Activated CD8-positive, alpha-beta memory T cell treated with anti-CD3 and anti-CD28 coated beads for 48 hours (primary cell): ENCODE measurements at places on chromosomes 1 and 21.

GRCh38 chr1:31072304-31072746, 6.8 kb upstream of the PUM1 start:
- DNase-seq: no peak

DNA sequence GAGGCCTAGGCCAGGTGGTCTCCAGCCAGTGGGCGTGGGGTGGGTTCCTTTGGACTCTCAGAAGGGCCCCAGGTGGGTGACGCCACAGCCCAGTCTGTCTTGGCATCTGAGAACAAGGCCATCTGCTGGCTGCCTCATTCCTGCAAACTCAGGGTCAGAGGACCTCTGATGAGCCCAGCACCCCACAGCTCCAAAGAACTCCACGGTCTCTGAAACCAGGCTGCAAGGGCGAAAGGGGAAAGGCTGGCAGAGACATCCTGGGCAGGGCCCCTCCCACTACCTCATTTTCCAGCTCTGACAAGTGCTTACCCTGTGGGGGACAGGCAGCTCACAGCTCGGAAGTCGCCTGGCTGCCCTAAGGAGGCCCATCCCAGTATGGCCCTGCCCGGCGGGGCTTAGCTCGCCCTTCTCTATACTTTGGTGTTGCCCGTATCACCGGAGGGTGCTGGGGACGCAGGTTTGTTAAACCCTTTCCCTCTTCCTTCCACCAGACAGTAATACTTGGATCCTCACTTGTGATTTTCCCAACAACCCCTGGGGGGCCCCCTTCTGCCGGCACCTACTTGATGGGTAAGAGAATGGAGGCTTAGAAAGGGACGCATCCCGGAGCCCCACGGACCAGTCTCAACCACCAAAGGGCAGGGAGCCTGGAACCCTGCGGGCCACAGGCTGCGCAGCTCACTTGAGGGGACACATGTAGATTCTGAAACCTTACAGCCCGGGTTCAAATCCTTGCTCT, 10.9 kb upstream of the EDN2 start:
- no peak for DNase-seq

- DNase-seq: no peak
These were observed 183.7 kb downstream of the CLIC6 start for GRCh38 chr21:34852448-34852847.

DNA sequence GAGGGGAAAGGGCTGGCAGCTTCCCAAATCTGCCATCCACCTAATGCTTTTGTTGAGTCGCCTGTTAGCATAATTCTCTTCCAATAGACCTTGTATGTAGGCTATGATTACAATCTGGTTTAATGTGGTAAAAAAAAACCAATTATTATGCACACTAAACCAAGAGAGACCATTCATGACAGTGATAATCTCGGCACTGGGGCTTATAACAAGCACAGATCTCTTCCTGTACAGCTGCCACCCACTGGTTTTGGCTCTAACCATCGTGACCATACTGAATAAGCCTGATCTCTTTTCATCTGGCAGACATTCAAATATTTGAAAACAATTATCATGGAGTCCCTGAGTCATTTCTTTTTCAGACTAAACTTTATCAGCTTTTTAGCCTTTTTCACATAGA, 12.0 kb upstream of the SYT14 start:
- DNase-seq: no peak

DNA sequence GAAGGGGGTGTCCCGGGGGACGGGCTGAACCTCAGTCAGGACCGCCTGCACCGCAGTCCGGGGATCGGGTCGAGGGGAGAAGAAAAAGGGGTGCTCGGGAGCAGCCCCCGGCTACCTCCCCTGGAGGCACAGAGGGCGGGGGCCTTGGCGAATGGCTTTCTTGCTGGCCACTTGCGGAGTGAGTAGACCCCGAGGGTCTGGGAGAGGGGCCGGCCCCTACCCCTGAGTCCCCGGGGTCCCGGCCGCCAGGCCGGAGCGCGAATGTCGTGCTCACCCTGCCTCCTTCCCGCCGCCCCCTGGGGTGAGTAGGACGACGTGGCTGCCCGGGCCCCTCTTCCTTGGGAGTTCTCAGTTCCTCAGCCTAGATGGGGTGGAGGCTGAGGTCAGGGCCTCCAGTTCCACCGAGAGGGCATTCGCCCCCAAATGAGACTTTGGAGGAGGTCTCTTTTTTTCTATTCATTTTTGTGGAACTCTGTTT, 113.0 kb downstream of the OSBPL9 start:
- no peak for DNase-seq

GRCh38 chr21:19048098-19048672, 644.6 kb upstream of the TMPRSS15 start:
- DNase-seq: no peak

DNA sequence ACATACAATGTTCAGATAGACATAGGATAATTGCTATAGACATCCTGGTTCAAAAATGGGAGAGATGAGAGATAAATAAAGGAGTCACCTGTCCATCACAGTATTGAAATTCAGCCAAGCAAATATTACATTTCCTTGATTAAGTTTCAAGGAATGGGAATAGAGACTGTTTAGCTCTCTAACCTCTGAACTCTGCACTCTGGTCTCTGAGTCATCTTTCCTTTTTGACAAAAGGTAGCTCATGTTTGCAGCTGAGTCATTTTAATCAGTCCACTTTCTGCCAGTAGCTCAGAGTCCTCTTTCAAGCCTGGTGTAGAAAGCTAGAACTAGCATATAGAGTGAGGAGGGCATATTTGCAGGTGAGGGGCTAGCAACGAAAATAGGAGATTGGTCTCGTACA, 51.4 kb upstream of the GJA8 start:
- DNase-seq: no peak

DNA sequence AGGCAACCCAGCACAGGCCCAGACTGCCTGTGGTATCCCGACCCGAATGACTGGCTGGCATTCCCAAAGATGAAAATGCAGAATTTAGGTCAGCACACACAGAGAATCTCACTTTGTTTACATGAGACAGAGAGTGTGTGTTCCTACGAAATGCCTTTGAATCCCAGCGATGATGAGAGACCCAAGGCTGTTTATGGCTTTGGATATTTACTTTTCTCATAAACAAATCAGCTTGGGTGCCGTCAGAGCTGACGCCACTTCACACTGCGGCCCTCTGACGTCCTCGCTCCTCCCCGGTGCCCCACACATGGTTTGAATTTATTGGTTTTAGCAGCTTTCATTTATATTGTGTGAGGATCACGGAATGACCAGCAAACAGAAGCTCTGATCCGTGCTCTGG, 18.7 kb downstream of the TRABD2B start:
- DNase-seq: no peak

- no peak for DNase-seq
These were observed 36.7 kb downstream of the PLPP3 start for GRCh38 chr1:56542651-56543050.
